Posterior cingulate gyrus (tissue), 11 donors: ENCODE measurements at places on chromosomes 12 and 14.

GRCh38 chr12:67241482-67241881, 27.7 kb upstream of the CAND1 start:
- DNase-seq = no peak

GRCh38 chr12:113476176-113476986, 4.7 kb upstream of the LHX5 start:
- DNase-seq = no peak

DNA sequence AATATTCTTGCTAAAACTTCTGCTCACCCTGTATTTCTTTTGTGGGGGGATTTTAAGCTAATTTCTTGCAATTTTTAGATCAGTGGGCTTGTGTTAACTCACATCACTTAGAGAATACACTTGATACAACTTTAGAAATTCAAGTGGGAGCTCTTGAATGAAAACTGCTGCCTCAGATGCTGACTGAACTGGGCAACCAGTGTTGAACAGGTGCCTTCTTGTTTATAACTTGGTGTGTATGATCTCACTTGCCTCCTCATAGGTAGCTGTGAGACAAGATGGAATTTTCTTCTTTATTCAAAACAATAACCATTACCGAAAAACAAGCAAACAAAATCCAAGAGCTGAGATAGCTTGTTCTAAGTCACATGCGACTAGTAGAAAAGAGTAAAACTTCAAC, 63.5 kb downstream of the FGD4 start:
- no peak for DNase-seq

DNA sequence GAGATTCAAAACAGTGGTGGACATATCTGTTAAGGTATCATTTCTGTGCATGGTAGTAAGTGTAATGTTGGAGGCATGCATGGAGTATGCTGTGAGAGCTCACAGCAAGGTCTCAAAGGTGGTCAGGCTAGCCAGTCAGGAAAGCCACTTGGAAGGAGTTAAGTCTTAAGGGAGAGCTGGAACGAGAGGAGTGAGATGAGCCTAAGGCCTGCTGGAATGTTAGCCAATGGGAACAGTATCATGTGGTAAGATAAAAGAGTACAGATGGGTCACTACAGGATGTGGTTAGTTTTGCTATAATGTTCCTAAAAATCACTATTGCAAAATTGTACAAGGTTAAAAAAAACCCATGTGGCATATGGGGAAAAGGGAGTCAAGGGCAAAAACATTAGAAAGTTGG, 311.7 kb upstream of the E2F7 start:
- no peak for DNase-seq

- DNase-seq = no peak
These were observed 6.7 kb downstream of the GLTP start for GRCh38 chr12:109873653-109874052.

- DNase-seq = no peak
These were observed 153.5 kb upstream of the USP15 start for GRCh38 chr12:62106547-62107185.

GRCh38 chr14:105089746-105090492, 24.7 kb upstream of the GPR132 start:
- no peak for DNase-seq

- DNase-seq = no peak
These were observed 253.3 kb downstream of the SLC15A4 start for GRCh38 chr12:128570191-128571065.

- no peak for DNase-seq
These were observed 321.6 kb downstream of the BCL11B start for GRCh38 chr14:98950353-98950895.

DNA sequence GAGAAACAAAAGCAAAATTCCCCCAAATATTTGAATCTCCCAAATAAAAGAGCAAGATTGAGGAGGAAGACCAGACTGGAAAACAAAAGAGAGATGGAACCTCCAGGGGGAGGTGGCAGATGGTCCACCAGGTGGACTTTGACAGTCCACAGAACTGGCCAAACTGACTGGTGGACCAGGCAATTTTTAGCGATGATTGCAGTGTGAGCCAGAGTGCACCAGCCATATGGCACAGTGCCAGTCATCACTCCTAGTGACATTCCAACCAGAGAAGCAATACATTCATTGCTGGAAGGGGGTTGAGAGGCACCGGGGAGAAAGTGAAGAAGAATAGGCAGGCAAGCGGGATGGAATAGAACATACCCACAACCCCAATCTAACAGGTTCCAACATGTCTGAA, 182.9 kb downstream of the EXOC5 start:
- DNase-seq = peak; percentile 19

GRCh38 chr14:73260574-73260973, 23.3 kb downstream of the PAPLN start:
- DNase-seq = no peak

- no peak for DNase-seq
These were observed 13.0 kb upstream of the FMNL3 start for GRCh38 chr12:49720214-49720613.

GRCh38 chr12:104006929-104007328, 41.3 kb downstream of the TDG start:
- DNase-seq = no peak
